ENCODE measurements at places on chromosomes 2 and 18.

GRCh38 chr2:1269812-1270211 lies 143.5 kb upstream of the TPO start:
- DNase-seq = no peak

DNA sequence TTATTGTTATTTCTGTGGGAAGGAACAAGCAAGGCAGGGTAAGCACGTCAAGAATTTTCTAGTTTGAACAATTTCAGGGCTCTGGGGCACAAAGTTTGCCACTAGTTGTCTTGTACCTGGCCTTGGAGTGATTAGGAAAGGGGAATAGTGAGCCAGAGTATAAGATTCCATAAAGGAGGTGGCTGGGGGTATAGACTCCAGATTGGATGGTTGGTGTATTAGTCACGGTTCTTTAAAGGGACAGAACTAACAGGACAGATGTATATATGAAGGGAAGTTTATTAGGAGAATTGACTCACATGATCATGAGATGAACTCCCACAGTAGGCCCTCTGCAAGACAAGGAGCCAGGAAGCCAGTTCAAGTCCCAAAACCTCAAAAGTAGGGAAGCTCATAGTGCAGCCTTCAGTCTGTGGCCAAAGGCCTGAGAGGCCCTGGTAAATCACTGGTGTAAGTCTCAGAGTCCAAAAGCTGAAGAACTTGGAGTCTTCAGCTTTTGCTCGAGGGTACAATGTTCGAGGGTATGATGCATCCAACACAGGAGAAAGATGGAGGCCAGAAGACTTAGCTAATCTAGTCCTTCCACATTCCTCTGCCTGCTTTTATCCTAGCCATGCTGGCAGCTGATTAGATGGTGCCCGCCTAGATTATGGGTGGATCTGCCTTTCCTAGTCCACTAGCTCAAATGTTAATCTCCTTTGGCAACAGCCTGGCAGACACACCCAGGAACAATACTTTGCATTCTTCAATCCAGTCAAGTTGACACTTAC lies 31.5 kb upstream of the PTPRM start:
- DNase-seq = no peak

DNA sequence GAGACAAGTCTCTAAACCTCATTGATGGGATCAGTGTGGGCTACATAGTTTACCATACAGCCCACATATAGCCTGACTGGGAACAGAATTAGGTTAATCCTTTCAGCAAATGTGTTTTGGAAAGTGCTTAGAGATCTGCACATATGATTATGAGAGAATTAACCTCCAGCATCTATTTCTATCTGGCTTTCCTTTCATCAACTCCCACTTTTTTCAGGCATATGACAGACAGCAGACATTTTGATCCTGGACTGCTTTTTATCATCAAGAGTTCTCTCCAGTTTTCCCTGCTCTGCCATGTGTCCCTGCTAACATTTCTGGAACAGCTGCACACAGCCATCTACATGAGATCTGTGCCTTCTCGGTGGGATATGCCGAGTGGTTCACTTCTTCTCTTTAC lies 139.5 kb upstream of the LRP1B start:
- DNase-seq = no peak

GRCh38 chr2:66568650-66569300 lies 133.8 kb downstream of the MEIS1 start:
- no peak for DNase-seq

DNA sequence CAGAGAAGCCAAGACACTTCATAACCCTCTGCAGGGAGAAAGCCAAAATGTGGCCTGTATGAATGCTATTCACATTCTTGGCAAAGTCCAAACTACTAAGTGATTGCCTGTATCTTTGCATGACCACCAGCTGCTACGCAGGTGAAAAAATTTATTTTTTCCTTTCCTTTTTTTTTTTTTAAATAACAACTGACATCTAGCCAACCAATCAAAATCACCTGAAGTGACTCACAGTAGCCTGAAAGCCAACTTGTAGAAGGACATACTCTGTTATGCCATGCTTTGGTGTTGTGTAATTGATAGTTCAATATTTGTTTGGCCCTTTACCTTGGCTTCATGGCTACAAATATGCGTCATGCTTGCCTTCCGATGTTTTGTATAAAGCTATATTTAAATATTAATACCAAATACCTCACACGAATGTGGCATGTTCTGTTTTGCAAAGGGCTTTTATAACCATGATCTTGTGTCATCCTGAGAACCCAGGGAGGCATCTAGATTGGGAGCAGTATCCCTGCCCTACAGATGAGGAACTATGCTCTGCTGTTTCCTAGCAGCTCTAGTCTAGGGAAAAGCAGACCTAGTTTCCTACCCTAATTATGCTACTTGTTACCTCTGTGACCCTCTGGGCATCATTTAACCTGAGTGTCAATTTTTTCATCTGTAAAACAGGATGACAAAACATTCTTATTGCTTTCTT lies 102.1 kb downstream of the MYOM1 start:
- no peak for DNase-seq

GRCh38 chr2:147628971-147629421 lies 215.8 kb upstream of the ACVR2A start:
- DNase-seq = no peak

DNA sequence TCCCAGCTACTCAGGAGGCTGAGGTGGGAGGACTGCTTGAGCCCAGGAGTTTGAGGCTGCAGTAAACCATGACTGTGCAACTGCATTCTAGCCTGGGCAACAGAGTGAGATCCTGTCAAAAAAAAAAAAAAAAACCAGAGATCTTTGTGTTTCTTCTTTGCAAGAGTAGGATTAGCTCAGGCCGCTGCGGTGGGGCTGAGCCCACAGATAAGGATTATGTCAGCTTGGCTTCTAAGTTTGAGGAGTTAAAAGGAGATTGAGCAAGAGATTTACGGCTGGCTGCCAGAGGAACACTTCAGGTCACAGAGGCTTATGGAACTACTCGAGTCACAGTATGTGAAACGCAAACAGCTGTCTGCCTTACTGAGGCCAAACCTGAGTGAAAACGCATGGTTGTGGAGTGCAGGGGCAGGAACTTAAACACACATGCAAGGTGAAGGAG lies 146.7 kb upstream of the L3MBTL4 start:
- DNase-seq = no peak

DNA sequence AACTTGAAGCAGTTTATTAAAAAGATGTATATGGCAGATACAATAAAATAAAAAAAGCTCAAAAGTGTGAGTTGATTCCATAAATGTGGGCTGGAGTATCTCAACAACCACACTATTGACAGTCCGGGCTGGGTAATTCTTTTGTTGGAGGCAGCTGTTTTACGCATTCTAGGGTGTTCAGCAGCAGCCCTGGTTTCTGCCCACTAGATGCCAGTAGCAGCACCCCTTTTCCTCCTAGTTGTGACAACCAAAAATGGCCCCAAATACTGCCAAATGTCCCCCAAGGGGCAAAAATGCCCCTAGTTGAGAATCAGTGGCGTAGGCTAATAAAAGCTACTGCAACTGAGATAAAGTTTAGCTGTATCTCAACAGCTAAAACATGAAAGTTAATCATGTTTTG lies 44.8 kb downstream of the CHMP3 start:
- DNase-seq = no peak

DNA sequence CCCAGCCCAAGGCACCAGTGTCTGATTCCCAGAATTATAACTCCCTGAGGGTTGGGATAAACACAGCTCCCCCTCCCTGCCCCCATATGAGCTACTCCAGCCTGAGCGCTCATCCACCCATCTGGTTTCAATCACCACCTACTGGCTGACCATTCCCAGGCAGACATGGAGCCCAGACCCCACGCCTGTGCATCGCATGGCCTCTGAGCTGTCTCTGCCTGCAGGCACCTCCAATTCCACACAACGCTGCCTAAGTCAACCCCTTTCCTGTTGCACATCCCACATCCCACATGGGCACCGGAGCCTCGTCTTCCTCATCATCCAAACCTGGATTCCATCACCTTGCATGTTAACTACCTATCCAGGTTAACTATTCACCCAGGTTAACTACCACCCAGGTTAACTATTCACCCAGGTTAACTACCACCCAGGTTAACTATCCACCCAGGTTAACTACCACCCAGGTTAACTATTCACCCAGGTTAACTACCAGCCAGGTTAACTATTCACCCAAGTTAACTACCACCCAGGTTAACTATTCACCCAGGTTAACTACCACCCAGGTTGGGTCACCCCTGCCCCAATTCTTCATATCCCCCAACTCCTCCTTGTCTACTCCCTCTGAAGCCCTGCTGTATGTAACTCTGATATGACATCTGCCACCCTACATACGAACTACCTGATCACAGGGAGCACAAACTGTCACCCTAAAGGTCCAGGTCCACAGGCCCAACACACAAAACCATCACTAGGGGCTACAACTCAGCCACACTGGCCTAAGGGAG lies 47.8 kb downstream of the TEX51 start:
- no peak for DNase-seq

DNA sequence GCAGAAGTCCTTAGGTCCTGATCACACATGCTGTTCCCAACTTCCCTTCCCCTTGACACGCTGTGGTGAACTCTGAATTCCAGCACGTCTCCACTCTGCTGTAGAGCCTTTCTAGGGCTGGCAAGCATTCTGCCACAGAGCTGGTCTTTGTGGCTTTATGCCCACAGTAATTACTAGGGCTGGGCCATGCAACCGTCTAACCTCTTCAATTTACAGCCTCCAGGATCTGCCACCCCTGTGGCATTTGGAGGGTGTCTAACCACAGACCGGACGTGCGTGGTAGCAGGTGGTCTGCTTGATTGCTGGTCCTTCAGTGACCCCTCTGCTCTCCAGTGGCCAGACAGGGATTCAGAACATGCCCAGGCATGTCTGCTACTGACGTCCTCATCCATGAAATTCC lies 43.1 kb upstream of the TGFA start:
- DNase-seq = peak; percentile 31

- DNase-seq = peak; percentile 38
Observed at GRCh38 chr2:117771969-117772630, 42.4 kb upstream of the DDX18 start.

DNA sequence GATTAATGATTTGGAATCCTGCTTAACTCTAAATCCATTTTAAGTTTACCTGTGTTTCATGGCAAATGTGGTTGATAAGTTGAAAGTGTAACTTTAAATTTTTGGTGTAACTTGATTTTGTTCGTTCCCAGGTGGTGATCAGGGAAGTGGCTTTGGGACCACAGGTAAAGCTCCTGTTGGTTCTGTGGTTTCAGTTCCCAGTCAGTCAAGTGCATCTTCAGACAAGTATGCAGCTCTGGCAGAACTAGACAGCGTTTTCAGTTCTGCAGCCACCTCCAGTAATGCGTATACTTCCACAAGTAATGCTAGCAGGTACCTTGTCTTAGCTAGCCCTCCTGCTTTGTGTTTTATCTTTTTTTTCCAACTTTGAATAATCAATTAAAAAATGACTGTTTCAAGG lies 62.8 kb downstream of the AGFG1 start:
- no peak for DNase-seq

GRCh38 chr2:85806358-85807118 lies 52.7 kb downstream of the ATOH8 start:
- no peak for DNase-seq

DNA sequence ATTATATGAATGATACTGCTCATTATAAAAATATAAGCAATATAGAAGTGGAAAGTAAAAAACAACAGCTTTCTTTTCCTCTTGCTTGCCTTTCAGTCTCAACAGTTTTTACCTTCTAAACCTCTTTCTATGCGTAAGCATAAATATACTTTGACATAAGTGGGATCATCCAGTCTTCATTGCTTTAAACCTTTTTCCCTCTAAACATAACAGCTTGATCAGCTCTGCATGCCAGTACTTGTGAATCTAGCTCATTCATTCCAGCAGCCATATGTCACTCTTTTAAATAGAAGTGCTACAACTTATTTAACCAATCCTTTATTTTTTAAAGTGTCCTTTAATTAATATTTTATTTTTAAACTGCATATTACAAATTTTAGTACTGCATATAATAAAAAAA lies 88.1 kb downstream of the TTC27 start:
- no peak for DNase-seq

DNA sequence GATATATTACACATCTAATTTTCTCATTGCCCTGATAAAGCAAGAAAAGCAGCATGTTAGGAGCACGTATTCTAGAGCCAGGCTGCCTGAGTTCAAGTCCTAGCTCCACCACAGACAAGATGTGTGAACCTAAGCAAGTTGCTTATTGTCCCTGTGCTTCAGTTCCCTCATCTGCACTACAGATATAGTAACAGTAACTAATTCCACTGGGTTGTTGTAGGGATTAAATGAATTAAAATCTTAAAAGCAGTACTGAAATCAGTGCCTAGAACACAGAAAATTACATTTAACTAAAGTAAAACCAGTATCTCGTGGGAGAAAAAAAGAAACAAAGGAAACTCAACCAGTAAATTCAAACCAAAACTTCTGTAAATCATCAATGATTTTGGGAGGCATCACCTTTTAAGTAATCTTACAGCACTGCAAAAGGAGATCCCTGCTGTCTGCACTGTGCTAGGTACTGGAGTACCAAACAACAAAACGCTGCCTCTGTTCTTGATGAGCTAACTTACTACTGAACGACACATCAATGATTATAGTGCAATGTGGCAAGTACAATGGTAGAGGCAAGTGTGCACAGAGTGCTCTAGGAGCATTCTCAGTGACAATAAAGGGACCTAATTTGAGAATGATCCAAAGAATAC lies 7.9 kb downstream of the MAP3K2 start:
- DNase-seq = no peak

DNA sequence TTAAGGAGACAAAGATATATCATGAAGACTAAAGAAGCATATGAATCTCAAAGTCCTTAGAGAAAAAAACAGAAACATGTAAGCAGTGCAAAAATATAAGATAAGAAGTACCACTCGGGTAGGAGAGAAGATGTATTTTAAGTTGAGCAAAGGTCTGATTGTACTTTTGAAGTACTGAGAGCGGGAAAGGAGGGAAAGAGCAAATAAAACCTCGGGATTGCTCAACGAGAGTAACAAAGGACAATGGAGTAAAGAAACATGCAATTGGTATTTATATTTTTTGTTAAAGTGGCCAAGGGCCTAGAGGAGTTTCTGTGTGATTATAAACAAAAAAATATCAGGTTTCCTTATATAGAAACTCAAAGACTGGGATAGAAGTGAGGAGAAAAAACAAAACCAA lies 251.9 kb downstream of the LNPK start:
- no peak for DNase-seq

DNA sequence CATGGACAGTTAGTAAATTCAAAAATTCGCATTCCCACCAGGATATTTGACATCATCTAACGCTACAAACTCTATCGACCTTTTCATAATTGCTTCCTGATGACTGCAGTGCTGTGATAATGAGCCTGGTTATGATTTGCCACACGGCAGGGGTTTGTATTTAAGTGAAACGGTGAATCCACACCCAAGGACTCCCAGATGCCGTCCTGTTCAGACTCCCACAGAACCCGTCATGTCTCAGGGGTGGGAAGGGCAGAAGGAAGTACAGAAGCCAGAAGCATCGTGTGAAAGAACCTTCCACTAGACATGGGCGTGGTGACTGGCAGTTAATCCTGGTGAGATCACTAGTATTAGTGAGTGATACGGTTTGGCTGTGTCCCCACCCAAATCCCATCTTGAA lies 91.2 kb upstream of the TMEM18 start:
- no peak for DNase-seq

All from astrocyte of the spinal cord (primary cell).